ENCODE measurements at places on chromosomes 6 and 20.

- DNase-seq = no peak
These were observed 183.5 kb upstream of the OLIG3 start for GRCh38 chr6:137677709-137678108.

DNA sequence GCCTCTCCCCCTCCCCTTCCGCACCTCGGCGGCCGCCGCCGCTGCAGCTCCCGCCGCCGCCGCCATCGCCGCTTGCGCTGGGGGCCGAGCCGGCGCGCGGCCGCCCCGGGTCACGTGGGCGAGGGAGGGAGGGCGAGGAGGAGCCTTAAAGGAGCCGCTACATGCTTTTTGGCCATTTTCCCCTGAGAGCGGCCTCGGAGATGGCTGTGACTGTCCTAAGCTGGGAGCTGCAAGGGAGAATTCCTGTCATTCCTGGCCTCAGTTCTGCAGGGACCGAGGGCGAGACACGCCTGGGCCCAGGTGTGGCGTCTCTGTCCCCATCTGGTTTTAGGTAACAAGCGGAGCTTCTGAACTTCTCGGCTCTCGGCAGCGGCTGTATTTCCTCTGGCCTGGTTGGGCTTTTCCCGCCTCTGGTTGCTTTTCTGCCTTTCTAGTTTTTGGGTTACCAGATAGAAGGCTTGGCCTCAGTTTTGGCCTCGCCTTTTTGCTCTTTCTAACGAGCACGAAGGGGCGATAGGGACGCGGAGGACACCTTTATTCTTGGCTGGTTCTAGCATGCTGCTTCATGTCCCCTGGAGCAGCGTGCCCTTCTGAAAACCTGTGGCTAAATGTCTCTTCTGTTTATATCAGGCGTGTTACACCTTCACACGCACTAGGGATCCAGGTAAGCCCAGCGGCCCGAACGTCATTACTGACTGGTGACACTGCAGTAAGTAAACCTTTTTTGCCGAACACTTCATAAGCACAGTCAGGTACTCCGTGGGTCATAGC, at the start of gene EHMT2:
EHMT2 (minus strand) TSS at position 87 of the 771 bp plus-strand sequence; CDS start at position 66, 21 bp downstream.
- peak; percentile 72 for DNase-seq

DNA sequence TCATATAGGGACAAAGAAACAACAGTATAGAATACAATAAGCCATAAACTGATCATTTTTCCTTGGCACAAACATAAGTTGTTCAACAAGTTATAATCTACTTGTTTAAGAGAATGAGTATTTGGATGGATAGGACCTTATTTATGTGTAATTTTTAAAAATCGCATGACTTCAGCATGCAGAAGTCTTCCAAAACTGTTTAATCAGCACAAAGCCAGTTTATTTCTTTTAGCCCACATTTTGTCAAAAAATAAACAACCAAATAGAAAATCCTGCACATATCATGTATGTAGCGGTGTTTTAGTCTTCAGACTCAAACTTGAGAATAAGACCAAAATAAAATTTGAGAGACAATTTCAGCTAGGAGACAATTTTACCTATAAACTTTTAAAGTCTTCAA, 304.7 kb downstream of the TRDN start:
- no peak for DNase-seq

DNA sequence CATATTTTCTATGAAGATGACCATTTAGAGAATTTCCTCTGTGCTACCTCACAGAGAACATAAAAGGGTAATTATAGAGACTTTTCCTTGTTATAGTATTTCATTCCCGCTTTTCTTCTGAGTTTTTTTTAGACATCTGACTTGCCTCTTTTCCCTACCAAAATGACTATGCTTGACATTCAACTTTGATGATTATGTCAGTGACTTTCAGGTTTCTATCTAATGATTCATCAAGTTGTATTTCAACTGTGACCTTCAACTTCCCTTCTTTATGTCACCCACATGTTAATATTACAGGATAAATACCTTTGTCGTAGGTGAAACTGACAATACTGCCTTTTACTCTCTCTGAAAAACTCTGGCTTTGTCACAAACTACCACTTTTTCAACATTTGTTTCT, 95.3 kb downstream of the MLIP start:
- no peak for DNase-seq

- no peak for DNase-seq
These were observed 1.5 kb upstream of the MTO1 start for GRCh38 chr6:73460056-73460455.

GRCh38 chr6:409370-409972, 17.9 kb downstream of the IRF4 start:
- no peak for DNase-seq

- no peak for DNase-seq
These were observed 60.7 kb downstream of the AKAP12 start for GRCh38 chr6:151300267-151300991.

DNA sequence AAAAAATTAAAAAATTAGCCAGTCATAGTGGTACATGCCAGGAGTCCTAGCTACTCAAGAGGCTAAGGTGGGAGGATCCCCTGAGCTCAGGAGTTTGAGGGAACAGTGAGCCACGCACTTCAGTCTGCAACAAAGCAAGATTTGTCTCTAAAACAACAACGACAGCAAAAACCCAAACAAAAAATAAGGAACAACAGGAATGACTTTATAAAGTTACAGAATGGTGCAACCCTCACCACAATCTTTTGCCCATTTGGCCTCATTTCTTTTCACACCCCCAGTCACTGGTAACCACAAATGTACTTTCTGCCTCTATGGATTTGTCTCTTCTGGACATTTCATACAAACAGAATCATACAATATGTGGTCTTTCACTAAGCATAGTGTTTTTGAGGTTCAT, 16.7 kb upstream of the ZFAND3 start:
- no peak for DNase-seq

- DNase-seq = no peak
These were observed 158.1 kb downstream of the DTNBP1 start for GRCh38 chr6:15504581-15505350.

- no peak for DNase-seq
These were observed 411.0 kb upstream of the AGPAT4 start for GRCh38 chr6:161684731-161685475.

GRCh38 chr6:93703431-93703830, 284.1 kb upstream of the EPHA7 start:
- no peak for DNase-seq

DNA sequence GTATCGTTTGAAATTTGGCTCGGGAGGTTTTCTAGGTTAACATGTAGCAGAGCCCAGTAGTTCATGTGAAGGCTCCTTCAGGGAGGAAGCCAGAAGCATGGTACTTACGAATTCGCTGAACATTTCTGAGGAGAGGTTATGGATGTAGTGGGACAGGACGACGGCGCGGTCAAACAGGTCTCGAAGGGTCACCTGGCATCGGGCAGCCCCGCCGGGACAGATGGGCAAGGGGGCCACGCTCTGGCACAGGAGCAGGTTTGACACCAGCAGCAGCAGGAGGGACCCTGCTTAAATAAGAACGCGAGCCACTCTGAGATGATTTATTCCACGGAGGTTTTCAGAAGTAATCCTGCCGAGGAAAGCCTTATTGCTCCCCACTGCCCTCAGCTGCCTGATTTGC, 2.5 kb downstream of the PRL start:
- DNase-seq = no peak

DNA sequence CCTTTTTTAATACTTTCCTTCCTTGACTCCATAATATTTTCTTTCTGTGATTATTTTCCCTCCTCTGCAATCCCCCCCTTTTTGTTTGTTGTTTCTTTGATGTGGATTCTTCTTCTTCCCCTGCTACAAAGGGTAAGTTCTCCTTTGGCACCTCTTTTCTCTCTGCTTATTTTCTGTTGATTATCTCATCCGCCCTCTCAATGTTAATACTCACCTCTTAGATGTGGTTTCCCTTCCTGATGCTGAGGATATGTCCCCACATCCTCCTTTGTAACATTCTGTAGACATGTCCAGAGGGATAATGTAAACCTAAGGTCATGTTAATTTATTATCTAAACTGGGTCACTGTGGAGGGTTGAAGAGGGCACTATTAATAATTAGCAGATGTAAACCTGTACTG, 17.7 kb downstream of the FLRT3 start:
- DNase-seq = no peak

DNA sequence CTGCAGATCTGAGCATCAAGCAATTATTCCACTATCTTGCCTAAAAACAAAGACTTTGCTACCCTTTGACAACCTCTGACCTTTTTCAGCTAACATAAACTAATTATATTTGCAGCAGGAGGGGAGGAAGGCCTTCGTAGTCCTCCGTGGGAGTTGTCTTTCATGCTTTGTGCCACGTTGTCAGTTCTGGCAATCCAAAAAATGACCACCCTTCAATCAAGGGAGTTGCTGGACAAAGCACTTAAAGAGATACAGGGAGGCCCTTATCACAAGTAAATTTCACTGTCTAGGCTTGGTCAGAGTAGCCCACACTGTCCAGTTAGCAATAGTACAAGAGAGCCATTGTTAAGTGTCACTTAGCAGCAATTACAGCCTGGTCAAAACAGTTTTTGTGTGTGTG, 578.9 kb downstream of the HAO1 start:
- no peak for DNase-seq

All from stimulated activated CD4-positive, alpha-beta T cell treated with anti-CD3 and anti-CD28 coated beads, Interleukin-12 subunit alpha, Interleukin-12 subunit beta, amount 100 ng/mL, for 48 hours (primary cell).